ENCODE measurements at places on chromosomes 2 and 18. TPM values are rescaled to one million over a fixed set of nuclear protein-coding genes. Genes with fewer than 3 reads are reported as not detected.
A peak's percentile ranks its signal among the peaks of the same experiment; 100 is the strongest.

DNA sequence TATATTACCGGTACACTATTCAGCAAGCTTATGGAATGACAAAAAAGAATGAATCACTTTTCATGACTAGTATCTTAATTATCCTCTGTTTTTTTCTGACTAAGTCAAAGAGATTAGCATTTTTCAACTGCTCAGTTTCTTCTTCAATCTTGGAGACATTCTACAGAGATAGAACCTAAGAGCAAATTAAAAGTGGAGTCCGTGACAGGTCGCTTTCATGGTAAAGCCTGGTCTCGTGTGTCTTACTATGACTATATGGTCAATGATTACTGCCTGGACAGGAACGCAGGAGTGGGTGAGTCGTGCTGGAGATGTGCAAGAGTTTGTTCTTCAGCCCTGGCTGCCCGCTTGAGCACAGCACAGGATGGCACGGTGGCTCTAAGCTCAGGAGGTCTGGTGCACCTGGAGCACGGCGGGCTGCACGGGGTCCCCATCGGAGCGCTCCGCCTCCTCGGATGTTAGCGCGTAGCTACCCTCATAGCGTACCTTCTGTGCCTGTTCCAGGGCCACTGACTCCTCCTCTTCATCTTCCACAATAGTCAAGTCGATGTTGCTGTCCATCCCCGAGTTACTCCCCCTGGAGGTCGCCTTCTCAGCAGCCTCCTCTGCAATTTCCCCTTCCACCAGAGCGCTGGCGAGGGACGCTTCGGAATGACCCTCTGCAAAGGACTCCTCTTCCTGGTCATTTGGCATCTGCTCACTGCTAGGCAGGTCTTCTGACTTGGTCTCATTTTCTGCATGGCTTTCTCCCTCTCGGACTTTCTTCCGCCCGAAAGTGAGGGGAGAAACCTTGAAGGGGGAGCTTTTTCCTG, 11.1 kb downstream of the CAVIN2 start:
- no peak for DNase-seq

GRCh38 chr18:48754993-48755473, 195.7 kb downstream of the SMAD7 start:
- no peak for DNase-seq

Gene FOXI3
- not detected for total RNA-seq

GRCh38 chr2:186725783-186726182, 31.9 kb downstream of the FAM171B start:
- no peak for DNase-seq

- peak; percentile 59 for DNase-seq
Measured at GRCh38 chr2:42954227-42954962, 162.0 kb upstream of the HAAO start.

GRCh38 chr2:65658881-65659280, 226.5 kb upstream of the SPRED2 start:
- peak; percentile 86 for DNase-seq

Gene CAPN14
- total RNA-seq: 0.17 TPM

Gene SLC14A1
- total RNA-seq: 31.0 TPM

DNA sequence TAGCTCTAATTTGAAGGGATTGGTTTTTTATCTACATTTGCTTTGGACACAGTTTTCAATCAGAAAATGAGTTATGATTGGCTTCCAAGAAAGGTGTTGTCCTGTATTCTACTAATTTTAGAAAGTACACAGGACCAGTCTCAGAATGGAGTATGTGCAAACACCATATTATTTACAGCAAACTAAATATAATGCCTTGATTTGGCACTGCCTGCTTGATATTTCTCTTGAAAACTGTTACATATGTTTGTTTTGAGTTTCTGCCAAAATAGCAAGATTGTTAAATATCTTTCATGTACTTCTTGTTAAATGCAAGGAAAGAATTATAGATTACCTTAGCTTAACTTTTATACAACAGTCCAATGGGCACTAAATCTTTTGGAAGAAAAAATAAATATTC, 694.9 kb downstream of the KCNJ3 start:
- DNase-seq: no peak

Gene SPHKAP
- not detected for total RNA-seq

GRCh38 chr2:85001595-85001994, 30.6 kb downstream of the KCMF1 start:
- no peak for DNase-seq

DNA sequence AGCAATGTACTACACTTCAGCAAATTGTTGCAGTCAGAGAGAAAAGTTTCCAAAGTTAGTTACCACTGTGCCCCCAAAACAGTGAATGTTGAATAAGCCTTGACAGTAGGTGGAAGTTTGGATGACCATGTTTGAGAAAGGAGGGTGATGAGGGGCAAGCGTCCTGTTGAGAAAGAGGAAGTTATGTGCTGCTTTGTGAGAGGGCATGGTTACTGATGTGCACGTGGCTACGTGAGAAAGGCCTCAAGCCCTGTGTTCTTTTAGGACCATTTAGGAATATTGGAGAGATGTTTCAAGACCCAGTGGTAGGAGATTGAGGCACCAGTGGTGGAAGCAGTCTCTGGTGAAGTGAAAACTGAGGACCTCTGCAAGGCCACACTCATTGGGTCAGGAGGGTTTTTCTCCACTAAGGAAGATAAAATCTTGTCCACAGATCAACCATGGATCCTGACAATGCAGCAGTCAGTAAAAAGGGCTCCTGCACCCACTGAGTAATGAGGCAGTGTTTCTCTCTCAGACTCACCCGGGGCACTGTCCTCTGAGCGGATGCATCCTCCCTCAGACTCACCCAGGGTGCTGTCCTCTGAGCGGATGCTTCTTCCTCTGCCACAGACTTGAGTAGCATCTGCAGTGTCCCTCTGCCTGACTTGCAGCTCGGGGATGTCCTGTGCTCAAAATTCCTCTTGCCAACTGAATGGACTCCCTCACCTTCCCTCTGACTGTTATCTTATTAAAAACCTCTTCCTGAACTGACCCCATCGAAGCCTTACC, 34.7 kb upstream of the ACTR3 start:
- DNase-seq: no peak

GRCh38 chr18:45139478-45139877, 458.8 kb downstream of the SETBP1 start:
- no peak for DNase-seq

GRCh38 chr2:121409388-121409787, 121.3 kb upstream of the RNU4ATAC start:
- DNase-seq: no peak

DNA sequence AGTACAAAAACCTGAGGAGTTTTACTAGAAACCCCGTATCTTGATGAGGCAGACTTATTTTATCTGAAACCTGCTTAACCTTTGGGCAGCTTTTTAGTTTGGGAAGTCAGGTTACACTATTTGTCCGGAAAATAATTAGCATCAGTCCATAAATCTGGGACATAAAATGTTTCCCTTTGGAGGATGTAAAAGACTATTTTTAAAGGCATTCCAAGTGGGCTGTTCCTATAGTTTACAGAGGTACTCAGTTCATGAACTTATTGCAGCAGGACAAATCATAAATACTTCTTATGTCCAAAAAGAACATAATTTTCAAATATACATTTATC, 6.3 kb downstream of the HTR2B start:
- DNase-seq: no peak

- DNase-seq: no peak
Measured at GRCh38 chr2:98341241-98341640, 5.0 kb upstream of the CNGA3 start.

Gene SNX17
- 152 TPM for total RNA-seq

GRCh38 chr2:30272286-30272685, 41.0 kb downstream of the LBH start:
- DNase-seq: no peak

DNA sequence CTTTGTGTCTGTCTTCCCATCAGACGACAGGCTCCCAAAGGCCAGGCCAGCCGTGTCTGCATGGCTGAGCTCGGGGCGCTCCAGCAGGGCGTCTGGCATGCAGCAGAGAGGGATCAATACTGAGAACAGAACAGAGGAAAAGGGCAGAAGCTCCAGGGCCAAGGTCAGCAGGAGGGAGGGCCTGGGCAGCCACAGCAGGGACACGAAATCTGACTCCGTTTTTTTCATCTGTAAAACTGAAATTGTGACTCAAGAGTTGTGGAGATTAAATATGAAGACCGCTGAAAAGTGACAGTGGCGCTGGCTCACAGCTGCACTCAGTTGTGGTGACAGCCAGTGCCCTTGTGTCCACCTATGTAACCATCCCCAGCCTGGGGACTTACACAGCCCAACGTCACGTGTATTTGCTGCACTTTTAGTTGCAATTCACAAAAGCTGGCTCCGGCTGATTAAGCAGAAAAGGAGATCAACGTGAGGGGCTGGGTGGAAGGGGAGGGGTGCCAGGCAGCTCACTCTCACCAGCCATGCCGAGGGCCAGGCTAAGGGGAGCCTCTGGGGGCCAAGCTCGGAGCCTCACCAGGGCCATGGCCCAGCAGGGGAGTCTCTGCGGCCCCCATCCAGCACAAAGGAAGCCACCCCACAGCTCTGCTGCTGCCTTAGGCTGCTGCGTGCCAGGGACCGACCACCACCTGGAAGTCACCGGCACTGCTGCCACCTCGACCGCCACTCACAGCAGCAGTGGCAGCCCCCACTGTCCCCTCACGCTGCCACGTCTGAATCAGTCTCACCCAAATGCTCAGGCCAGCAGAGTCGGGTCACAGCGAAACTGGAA, 74.7 kb downstream of the EIPR1 start:
- no peak for DNase-seq

GRCh38 chr2:237026981-237027711, 58.5 kb upstream of the COPS8 start:
- DNase-seq: peak; percentile 77

Gene MFSD6
- 31.4 TPM for total RNA-seq

Gene LIPG
- total RNA-seq: 0.50 TPM

Gene FTCDNL1
- total RNA-seq: 3.6 TPM

DNA sequence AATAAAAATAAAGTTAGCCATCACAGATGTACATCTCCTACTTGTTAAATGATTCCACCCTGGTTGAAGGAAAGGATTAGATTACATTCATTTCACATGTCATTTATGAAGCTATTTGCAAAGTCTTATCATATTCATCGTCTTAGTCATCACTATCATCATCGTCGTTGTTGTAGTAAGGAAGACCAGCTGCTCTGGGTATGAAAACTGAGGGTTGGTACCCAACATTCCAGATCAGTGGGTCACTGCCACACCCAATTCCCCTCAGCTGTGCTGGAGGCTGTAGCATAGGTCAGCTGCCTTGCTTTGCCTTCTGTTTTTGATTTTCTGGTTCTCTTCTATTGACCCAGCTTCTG, 20.9 kb upstream of the CCBE1 start:
- peak; percentile 81 for DNase-seq

GRCh38 chr18:68843473-68844089, 45.7 kb downstream of the CCDC102B start:
- DNase-seq: no peak

- DNase-seq: no peak
Measured at GRCh38 chr2:155980941-155981560, 351.5 kb downstream of the NR4A2 start.

Gene PROC
- total RNA-seq: not detected

GRCh38 chr2:71603851-71604725, 150.7 kb downstream of the DYSF start:
- no peak for DNase-seq

Gene REG1B
- not detected for total RNA-seq

DNA sequence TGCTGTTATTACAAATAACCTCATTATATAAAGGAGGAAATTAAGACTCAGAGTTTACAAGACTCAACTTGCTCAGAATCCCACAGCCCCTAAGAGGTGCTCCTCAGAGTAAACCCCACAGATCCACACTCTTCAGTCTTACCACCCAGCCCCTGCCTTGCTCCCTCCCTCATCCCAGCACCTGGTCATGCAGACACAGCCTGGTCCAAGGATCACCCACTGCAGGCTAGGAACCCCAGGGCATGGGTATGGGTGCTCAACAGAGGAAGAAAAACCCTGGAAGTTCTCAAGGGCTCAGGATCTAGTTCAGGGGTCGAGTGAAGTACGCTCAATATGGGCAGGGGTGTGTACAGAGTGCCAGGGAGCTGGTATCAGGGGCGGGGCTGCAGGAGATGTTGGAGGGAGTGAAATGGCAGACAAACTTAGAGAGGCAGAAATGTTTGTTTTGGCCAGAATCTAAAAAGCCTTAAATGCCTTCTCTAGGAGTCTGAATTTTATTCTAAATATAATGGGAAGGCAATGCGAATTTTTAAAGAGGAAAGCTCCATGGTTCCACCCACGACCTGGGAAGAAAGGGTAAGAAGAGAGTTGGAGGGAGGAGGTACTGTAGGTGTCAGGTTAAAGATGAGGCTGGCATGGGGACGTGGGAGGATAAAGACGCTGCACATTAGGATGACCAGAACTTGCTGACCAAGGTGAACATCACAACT, 79.1 kb upstream of the MGAT4A start:
- no peak for DNase-seq

GRCh38 chr2:238505892-238506280, 79.2 kb downstream of the ASB1 start:
- no peak for DNase-seq

DNA sequence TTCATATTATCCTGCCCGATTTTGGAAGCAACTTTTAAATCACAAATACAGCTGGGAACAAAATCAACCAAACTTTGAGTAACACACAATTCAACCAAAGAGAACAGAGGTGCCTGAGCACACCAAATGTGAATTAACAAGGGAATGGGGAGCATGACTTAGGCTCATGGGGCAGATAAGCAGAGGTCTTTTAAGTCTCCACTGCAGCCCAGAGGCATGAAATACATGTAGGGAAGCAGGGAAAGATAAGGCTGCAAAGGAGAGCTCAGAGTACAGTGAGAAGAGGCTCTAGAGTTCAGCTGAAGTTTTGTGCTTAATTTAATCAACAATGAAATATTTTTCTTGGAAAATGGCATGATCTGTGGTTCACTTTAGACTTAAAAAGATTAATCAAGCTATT, 49.0 kb downstream of the CYTIP start:
- DNase-seq: no peak

- no peak for DNase-seq
Measured at GRCh38 chr18:824179-824578, 12.1 kb upstream of the YES1 start.

GRCh38 chr2:120012363-120012762, 514 bp upstream of the EPB41L5 start:
- no peak for DNase-seq

DNA sequence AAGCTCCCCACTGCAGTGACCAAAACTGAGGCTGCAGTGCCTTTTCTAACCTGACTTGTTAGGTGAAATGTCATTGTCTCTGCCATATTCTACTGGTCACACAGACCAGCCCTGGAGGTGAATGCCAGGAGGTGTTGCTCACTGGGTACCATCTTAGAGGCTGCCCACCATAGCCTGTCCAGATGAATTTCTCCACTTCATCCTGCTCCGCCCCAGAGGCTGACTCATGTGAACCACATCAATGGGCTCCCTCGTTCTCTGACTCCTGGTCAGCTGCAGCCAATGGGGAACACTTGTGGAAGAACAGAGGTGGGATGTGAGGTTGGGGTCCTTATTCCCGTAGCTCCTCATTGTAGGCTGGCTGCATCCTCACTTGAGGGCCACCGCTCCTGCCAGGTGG, 3.4 kb upstream of the NARS1 start:
- peak; percentile 22 for DNase-seq

DNA sequence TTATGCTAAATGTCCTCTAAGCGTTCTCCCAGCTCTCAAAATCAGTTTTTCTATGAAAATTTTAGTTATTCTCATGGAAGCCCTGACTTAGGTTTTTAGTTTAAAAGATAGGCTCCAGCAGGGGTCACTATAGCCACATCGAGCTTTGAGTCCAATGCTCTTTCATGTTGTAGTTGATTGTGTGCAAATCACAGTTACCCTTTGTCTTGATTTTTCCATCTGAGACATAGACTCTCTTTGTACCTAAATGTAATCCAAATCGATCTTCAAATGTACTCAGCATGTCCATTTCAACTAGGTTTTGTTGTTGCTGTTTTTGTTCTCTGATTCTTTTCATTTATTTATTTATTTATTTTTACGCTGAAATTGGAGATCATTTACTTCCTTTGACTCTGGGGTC, 26.4 kb upstream of the MSTN start:
- peak; percentile 81 for DNase-seq

GRCh38 chr18:50297621-50298442, 10.3 kb upstream of the CXXC1 start:
- DNase-seq: peak; percentile 81
